ENCODE measurements at places on chromosomes 2 and 18. TPM values are rescaled to one million over a fixed set of nuclear protein-coding genes. Genes with fewer than 3 reads are reported as not detected.

POTEC gene
- total RNA-seq = not detected

LIMS3 gene
- 6.2 TPM for total RNA-seq

PSMG2 gene
- 48.8 TPM for total RNA-seq

HOXD4 gene
- not detected for total RNA-seq

CAVIN2 gene
- 1.8 TPM for total RNA-seq

All from chondrocyte (in vitro differentiated cells).